ENCODE measurements at places on chromosomes 1 and 21.
A peak's percentile ranks its signal among the peaks of the same experiment; 100 is the strongest.

DNA sequence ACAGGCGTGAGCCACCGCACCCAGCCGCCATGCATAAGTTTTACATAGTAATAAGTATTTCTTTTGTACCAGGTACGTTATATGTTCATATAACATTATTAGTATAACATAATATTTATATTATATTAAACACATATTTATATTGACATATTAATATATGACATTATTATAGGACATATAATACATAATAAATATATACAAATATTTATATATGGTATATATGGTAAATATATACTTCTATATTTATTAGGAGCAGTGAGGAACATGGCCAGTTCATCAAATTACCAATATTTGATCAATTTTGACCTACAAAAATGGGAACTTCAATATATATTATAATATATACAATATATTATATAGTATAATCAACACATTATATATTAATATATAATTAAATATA is 245.9 kb upstream of the FGGY start:
- no peak for DNase-seq

- DNase-seq, result no peak
Observed at GRCh38 chr1:40258445-40258769, 371 bp downstream of the ZMPSTE24 start.

DNA sequence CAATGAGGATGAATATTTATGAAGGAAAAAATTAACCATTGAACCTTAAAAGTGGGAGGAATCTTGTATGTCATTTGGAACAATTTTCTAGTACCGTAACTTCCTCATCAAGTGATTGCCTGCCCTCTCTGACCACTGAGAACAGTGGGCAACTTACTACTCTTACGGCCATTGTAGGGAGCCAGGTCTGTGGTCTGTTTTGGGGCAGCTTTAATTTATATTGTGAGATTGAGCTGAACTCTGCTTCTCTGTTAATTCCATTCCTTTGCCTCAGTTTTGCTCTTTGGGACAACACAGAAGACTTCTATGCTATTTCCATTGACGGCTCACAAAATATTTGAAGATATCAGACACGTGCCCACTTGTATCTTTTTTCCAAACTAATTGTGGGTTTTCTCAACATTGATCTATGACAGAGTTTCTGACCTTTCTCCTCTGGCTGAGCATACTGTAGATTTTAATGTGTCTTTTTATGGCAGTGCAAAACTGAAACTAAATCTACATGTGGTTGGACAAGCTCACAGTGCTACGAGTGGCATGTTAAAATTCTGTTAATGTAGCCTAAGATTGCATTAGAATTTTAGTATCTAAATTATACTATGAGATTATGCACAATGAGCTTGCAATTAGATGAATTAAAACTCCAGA is 27.8 kb upstream of the ZNF281 start:
- no peak for DNase-seq

DNA sequence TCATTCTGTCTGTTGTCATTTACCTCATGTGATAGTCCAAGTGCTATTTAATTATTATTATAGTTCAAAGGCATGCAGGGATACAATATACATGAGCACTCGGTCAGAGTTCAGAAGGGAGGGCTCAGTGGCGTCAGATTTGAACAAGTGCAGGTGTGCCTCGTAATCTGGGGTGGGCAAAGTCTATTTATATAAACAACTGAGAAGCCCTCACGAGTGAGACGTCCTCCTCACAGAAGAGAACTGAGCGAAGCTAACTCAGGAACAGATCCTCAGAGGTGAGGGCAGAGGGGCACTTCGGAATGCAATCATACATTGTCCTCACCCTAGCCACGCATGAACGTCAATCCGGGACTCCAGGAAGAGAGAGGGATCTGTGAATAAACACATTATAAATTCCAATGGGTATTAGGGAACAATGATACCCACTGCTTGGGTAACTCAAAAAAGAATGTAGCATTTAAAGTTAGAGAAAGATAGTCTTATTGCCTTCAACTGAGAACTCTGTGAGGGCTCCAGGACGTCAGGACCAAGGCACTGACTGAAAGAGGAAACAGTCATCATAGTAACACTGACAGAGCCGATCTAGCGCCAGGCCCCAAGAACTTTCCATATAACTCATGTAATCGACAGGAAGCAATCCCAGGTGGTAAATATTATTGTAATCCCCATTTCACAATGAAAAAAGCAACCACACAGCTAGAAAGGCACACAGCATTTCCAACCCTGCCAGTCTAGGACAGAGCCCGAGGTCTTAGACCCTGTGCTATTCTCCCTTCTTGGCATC is 127.1 kb upstream of the B3GALT2 start:
- no peak for DNase-seq

- DNase-seq, result peak; percentile 37
Observed at GRCh38 chr1:228647523-228648444, 87.5 kb upstream of the RHOU start.

DNA sequence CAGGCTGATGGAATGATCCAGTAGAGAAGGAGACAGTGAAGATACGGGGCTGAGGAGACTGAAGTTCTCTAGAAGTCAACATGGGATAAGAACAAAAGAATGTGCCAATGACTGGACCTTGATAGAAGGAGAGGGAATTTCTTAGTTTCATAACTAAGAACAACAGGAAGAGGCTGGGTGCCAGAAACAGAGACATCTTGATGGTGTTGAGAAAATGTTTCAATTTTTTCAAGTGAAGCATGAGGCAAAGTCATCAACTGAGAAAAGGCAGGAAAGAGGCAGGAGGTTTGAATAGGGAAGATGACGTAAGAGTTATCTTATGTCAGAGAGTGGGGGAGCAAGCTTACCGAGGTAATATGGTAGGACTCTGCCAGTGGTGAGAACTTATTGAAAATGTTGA is 80.1 kb downstream of the SPAG17 start:
- no peak for DNase-seq

DNA sequence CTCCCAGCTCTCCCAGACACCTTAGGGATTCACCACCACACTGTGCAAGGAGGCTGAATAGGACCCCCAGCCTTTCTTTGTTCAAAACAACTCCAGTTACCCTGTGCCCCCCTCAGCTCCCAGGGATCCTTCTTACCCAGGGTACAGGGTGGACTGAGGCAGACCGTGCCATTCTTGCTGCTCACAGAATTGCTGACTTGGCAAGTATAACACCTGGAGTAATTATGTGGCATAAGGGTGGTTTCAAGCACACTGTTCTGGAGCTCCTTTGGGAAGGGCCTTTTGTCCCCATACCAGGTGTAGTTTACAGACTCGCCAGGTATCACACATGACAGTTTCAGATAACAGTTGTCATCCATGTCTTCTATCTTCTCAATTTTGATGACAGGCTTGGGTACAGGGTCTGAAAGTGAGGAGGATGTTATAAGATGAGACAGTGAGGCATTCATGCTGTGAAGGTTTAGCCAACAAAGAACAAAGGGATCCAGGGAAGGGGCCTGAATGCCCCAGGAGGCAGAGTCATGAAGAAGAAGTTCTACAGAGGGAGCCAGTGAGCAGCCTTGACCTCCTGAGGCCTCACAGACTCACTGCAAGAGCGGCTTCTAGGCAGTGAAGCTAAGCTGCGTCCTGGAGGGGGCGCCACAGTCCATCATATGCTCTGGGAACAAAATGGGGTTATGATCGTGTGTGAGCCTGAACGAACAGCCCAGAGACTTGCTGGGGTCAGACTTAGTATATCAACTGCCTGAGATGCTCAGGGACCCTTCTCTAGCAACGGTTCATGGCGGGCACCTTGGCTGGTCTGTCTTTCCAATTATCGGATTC is 30.3 kb downstream of the CD48 start:
- DNase-seq, result peak; percentile 87

DNA sequence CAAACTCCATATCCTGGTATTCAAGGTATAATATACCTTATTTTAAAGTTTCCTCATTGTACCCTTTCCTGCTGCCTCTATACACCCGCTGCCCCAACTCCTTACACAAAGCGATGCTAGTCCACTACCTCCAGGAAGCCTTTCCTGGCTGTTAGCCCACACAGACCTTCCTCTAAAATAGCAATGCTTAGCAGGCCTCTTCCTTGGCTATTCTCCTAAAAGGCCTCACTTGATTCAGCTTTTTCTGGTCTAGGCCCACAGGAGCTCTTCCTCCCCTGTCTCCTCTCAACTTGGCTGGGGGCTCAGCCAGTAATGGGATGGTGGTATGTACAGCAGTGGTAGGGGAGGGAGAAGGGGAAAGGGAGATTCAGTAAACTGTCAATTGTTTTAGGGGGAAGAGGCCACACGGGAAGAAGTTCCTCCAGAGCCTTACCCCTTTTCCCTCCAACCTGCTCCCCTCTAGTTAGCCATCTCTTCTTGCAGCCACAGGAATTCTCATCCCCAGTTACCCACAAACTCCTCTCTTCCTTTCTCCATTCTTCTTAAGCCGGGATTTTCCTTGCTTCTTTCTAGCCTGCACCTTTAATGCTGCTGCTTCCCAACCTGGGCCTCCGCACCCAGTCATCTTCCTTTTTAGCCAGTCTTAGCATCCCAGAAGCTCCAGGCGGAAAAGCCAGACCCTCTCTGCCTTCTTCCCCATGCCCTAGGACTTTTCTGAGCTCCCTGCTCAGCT is 2.6 kb downstream of the LRRC41 start:
- DNase-seq, result no peak

DNA sequence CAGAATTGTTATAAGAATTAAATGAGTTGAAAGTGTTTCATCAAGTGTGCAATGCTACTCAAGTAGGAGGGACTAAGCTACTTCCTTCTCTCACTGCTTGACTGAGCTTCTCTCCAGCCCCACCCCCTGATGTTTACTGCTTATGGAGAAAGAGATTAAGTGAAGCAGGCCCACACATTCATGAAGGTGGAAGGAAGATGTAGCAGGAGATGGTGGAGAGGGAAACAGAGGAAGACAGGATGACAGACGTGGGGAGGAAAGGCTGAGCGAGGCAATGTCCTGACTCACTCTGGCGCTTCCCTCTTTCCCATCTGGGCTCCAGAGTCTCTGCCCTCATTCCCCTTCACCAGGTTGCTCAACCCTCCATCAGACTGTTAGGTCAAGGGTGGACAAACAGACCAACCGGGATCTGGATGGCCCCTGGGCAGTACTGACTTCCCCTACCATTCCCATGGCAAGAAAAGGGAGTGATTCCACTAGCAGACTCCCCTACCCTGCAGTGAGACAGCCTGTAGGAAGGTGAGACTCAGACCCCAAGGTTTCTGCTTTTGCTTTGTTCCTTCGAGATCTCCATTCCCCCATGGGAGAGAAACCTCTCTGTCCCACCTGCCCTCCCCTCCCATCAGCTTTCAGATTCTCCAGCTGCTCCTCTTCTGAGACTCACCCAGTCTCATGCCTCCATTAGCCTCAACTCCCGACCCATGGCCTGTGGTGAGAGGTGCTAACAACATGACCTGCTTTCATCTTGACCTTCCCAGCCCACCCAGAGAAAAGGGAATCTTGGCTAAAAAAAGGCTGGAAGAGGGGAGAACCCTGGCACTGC is 3.1 kb upstream of the ARHGEF2 start:
- DNase-seq, result peak; percentile 77

DNA sequence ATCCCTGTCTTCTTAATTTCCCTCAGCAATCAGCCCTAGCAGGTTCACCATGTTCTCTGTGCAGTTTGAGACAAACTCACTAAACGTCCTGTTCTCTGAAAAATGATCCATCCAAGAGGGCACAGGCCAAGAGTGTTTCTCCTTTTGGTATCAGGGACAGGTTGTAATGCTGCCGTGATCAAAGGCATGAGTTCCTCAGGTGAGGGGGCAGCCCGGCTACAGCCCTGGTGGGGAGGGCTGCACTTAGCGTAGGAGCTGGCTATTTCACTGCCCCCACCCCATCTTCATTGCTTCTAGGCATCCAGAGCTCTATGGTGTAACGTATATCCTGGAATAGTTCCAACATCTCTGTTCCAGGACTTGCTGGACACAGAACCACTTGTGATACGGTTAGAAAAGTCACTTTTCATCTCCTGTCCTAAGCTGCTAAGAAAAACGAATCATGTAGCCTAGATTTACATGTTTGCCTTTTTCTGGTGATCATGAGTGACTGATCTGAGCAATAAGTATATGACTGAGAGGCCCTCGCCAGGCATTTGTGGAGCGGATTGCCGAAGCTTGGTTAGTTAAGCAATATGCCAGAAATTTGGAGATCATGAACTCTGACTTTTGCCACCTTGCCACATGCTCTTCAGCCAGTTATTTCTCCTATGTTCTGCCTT is 41.1 kb upstream of the SRP9 start:
- no peak for DNase-seq

DNA sequence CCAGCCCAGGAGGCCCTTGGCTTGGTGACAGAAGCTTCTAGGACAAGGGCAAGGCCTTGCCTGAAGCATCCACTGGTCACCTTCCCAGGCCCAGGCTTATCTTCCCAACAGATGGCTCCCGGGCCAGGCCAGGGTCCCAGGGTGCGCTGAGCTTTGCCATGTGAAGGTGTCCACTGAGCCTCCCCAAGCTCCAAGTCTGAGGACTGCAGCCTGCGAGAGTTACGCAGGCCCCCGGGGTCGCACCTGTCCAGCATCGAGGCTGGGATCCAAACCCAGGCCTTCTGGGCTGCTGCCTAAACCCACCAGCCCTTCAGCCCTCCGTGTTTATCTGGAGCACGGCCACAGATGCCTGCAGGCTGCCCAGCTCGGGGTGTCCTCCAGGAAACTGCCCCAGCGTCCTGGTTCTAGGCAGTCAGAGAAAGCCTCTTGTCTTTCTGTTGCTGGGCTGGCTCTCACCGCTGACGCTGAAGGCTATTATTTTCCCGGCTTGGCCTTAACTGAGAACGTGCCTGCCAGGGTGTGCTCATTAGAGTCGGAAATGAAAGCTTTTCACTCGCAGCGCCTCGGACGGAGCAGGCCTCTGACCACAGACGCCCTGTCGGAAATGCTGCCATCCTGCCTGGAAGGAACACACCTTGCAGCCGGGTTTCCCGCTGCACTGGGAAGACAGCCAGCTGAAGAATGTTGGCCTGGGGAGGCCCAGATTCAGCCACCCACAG is 71.4 kb downstream of the MEGF6 start:
- DNase-seq, result no peak

DNA sequence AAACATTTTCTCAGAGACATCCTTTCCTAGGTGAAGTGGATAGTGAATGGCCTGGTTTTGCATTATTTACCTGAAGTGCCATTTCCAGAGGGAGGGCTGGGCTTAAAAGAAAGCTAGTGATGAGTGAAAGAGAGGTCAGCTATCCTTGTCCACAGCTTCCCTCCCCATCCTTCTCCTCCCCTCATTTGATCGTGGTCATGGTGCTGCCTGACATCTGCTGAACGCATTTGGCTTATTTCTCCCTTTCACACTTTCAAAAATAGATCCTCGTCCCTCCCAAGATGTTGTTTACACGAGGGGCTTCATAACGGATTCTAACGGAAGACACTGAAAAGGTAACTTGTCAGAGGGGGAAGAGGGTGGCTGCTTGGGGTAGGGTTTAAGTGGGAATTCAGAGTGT is 66.1 kb downstream of the PRRX1 start:
- no peak for DNase-seq

- peak; percentile 3 for DNase-seq
Observed at GRCh38 chr1:165075725-165076370, 280.7 kb downstream of the LMX1A start.

- DNase-seq, result no peak
Observed at GRCh38 chr1:60153961-60154360, 80.4 kb upstream of the C1orf87 start.

Measured in erythroblast (primary cell).